ENCODE measurements at places on chromosomes 3 and 15. TPM values are rescaled to one million over a fixed set of nuclear protein-coding genes. Genes with fewer than 3 reads are reported as not detected.

ALDH1L1 gene
- total RNA-seq = 0.96 TPM

METTL6 gene
- 23.4 TPM for total RNA-seq

MFN1 gene
- total RNA-seq = 55.5 TPM

CIDEC gene
- total RNA-seq = not detected

NDN gene
- 66.9 TPM for total RNA-seq

ACSBG1 gene
- total RNA-seq = not detected

TM4SF18 gene
- 0.07 TPM for total RNA-seq

DISP2 gene
- 0.17 TPM for total RNA-seq
